Kidney (tissue), 22 donors: ENCODE measurements at places on chromosomes 7 and 10. TPM values are rescaled to one million over a fixed set of nuclear protein-coding genes. Genes with fewer than 3 reads are reported as not detected.

The CCNJ gene
- 1.8 TPM for polyA plus RNA-seq

The TMEM184A gene
- polyA plus RNA-seq: 6.8 TPM

GRCh38 chr10:85993840-85994507, 372.6 kb downstream of the GRID1 start:
- no peak for DNase-seq

DNA sequence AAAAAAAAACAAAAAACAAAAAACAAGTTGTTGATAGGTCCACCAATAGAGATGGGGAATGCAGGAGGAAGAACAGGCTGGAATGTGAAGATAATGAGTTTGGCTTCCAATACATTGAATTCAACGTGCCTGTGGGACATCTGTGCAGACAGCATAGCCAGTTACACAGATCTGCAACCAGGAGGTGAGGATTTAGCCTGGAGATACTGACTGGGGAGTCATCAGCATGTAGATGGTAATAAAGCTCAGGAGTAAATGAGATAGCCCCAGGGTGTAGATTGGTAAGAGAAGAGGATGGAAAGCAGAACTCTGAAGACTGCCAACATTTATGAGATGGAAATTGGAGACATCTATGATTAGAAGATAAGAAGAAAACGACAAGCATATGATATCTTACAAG, 4.7 kb upstream of the TRIM8 start:
- no peak for DNase-seq

- DNase-seq: no peak
Observed at GRCh38 chr10:89271532-89271931, 20.0 kb upstream of the LIPA start.

DNA sequence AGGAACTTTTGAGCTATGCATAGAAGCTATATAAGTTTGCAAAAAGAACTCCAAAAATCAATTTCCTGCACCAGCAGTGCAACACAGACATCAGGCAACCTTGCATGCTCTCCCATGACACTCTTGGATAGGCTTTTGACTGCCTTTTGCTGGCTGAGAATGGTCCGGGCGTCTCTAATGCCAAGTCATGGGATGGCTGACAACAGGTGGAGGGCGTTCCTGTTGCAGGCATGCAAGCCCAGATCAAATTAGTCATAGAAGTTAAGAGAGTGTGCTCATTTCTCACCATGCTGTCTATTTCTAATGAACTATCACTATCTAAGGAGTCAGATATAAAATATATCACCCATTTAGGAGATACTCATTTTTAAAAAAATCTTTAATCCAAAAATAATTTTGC, 8.4 kb downstream of the PLCE1 start:
- DNase-seq: no peak

- no peak for DNase-seq
Observed at GRCh38 chr10:85673270-85673669, 693.3 kb downstream of the GRID1 start.
